ENCODE measurements at places on chromosomes 1 and 21.

DNA sequence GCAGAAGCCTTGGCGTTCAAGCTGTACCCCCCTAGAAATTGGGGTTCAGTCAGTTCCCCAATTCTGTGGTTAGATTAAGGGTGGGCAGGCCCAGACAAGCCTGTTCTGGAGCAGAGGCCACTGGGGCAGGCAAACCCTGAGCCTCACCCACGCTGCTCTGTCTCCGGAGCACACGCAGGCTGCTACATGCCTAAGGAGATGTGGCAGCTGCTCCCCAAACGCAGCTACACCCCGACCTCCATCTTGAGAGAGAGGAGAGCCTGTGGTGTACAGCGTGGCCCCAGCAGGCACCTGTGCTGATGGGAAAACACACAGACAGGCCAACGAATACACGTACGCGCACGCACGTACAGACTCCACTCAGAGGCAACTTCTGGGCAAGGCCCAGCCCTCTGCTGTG lies 33.9 kb upstream of the GRHL3 start:
- DNase-seq, result no peak

DNA sequence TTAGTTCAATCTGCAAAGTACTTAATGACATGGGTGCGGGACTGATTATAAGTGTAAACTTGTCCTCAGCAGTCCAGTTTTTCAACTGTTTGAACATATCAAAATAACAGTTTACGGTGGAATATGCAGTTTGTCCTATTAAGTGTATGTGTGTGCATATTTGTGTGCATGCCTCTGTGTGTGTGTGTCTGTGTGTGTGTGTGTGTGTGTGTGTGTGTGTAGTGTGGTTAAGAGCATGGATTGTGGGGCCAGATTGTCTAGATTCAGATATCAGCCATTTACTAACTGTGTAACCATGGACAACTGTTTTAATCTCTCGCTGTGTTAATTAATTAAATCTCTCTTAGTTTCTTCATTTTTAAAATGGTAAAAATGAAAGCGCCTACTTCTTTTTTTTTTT lies 39.0 kb downstream of the NEXN start:
- DNase-seq, result no peak

- no peak for DNase-seq
Observed at GRCh38 chr1:40837601-40838000, 24.6 kb downstream of the CITED4 start.

- no peak for DNase-seq
Observed at GRCh38 chr21:35565204-35565611, 495.1 kb downstream of the SETD4 start.

- DNase-seq, result no peak
Observed at GRCh38 chr1:23643736-23644554, 47.7 kb upstream of the RPL11 start.

GRCh38 chr1:235649368-235650163 lies at the start of gene GNG4:
TSS of gene GNG4 (minus strand) at chr1:235649784. CDS start at chr1:235583838, 65,946 bp downstream.
- no peak for DNase-seq

Measured in NCI-H1694 (cell line).